CD4-positive, alpha-beta memory T cell (primary cell): ENCODE measurements at places on chromosomes 13 and 19.

GRCh38 chr13:48829536-48829935 is 146.2 kb upstream of the FNDC3A start:
- DNase-seq = no peak

DNA sequence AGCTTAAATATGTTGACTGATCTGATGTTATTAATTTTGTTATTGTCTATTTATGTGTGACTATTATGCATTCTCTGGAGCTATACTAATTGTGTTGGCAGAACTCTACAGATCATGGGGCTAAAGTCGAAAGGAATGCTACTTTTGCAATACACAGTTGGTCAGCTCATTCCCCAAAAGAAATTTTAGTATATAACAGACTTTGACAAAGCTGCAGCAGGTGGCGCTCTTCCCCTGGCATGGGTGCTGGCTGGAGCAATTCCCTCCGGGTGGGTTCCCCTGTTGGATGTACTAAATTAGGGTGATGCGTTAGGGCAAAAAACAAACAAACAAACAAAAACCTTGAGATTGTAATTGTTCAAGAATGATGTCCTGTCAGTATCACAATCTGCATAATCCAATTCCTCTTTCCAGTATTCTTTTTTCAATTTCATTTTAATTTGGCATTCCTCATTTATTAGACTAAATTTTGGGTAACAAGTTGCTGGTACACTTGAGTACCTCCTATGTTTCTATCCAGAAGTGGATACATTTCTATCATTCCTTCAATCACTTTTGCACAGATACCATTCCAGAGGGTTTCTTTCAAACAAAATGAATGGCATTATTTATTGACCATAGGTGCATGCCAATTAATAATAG is 322.8 kb upstream of the EDNRB start:
- DNase-seq = no peak

GRCh38 chr19:6064336-6065073 is 45.8 kb downstream of the RFX2 start:
- no peak for DNase-seq

DNA sequence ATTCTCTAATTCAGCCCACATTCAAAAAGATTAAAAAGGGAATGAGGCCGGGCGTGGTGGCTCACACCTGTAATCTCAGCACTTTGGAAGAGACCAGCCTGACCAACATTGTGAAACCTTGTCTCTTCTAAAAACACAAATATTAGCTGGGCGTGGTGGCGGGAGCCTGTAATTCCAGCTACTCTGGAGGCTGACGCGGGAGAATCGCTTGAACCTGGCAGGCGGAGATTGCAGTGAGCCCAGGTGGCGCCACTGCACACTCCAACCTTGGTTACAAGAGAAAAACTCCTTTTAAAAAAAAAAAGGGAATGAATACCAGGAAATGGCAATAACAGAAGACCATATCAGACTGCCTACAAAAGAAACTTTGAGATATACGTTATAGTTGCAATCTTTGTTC is 1244.5 kb downstream of the PCDH9 start:
- no peak for DNase-seq
